ENCODE measurements at places on chromosomes 1 and 21.
A peak's percentile ranks its signal among the peaks of the same experiment; 100 is the strongest.

DNA sequence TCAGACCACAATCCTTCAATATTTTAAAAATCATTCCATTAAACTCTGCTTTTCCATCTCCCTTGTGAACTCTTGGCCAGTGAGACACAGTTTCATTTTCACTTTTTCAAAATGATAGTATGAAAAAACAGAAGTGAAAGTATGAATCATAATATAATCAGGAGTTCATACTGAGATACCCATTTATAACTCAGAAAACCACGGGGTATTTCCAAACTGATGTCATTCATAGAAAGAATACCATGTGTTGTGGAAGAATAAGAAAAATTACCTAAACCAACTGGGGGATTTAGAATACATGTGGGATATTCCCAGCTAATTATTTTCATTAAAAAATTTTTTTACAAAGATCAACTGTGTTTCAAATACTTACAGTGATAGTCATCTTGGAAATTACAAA is 149.9 kb downstream of the MRPL39 start:
- DNase-seq, result no peak

DNA sequence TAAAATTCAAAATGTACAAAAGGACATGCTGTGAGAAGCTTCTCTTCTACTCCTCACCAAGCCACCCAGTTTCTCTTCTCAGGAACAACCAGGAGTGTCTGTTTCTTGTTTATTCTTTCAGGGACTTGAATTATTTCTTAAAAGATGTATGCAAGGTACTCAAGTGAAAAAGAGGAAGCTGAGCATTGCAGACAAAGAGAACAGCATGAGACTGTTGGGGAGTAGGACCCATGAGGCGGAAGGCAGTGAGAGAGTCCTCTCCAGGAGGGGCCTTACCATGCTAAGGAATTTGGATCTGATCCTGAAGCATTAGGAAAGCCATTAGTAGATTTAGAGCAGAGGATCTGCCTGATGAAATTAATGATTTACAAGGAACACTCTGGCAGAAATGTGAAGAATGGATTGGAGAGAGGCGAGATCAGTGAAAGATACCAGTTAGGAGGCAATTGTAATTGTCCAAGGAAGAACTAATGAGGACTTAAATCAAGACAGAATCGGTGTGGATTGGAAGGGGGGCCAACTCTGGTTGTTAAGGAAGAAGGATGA is 14.7 kb upstream of the SSX2IP start:
- no peak for DNase-seq

DNA sequence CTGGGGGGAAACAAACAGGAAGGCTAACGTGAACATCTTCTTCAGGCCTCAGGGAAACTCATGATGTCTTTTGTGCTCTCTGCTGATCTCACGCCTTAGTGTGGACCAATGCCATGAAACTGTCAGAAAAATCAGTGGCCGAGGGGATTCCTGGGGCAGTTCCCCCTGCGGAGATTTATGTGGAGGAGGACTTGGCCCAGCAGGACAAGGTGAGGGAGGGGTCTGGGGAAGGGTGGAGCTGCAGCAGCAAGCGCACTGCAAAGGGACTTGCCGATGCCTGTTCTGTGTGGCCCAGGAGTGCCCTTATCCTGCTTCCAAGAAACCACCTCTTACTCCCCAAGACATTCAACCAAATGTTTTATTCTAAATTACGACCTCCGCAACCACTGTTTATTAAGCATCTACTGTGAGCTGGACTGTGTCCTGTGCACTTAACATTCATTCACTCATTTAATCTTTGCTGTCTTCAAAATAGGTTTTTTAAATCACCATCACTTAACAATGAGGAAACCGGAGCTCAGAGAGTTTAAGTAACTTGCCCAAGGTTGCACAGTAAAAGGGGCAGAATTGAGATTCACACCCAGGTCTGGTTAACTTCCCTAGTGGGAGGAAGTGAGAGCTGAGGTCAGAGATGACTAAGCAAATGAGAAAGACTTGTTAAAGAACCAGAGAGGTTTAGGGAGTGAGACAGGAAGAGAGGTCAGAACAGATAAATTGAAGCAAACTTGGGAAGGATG is 49.7 kb downstream of the FHAD1 start:
- no peak for DNase-seq

DNA sequence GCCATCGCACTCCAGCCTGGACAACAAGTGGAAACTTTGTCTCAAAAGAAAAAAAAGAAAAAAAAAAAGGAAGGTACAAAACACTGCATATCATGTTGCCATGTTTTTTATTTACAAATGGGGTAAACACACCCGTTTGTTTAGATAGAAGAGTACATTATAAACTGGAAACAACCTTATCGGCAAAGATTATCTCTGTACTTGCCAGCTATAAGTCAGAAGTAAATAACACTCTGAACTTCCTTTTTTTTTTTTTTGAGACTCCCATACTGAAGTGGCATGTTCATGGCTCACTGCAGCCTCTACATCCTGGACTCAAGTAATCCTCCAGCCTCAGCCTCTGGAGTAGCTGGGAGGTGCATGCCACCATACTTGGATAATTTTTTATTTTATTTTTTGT is 21.9 kb downstream of the USP48 start:
- DNase-seq, result no peak

DNA sequence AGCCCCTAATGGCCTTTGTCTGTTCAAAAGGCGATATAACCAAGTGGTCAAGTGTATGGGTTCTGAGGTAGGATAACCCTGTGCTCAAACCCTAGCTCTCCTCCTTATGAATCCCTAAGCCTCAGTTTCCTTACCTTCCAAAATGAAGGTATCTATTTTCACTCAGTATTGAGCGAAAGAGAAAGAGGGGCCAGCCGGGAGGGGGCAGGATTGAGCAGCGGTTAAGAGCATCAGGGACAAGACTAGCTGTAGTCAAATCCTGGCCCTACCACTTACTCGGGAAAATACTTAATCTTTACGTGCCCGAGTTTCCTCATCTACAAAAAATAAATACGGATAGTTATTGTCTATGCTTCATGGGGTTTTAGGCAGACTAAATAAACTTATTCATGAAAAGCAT is 25.7 kb downstream of the LY9 start:
- DNase-seq, result no peak

GRCh38 chr21:39599191-39599970 is 13.4 kb upstream of the B3GALT5 start:
- no peak for DNase-seq

GRCh38 chr1:23202263-23202749 is 15.0 kb downstream of the HTR1D start:
- DNase-seq, result no peak

GRCh38 chr21:44434936-44435635 is 20.2 kb upstream of the LRRC3 start:
- DNase-seq, result peak; percentile 8

DNA sequence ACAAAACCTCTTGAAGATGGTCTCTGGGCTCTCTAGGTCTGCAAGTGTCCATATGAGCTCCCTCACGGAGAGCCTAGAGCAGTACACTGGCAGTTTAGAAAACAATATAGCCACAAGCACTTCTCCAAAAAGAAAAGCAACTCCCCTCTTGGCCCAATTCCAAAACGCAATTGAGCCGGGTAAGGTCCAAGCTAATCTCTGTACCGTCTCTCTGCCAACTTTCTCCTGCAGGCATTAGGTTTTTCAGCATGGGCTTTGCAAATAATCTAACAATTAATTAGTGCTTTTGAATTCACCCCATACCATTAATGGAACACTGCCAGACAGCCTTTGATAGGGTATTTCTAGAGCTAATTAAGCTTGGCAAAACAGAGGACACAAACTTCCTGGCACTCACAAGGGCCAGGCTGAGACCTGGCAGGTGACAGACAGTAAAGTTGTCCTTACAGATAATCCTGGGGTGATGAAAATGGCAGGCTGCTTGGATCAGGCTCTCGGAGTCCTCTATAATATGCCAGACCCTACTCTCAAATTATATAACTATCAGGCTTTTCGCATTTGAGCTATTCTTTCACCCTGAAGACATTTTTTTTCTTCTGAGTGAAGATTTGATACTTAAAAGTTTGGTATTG is 39.8 kb downstream of the TGFBR3 start:
- DNase-seq, result no peak

DNA sequence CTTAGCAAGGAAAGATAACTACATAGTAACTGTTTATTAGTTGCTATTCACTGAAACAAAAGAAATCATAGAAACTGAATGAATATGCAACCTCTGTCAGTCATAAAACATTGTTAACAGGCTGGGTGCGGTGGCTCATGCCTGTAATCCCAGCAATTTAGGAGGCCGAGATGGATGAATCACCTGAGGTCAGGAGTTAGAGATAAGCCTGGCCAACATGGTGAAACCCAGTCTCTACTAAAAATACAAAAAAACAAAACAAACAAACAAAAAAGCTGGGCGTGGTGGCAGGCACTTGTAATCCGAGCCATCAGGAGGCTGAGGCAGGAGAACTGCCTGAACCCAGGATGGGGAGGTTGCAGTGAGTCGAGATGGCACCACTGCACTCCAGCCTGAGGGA is 44.1 kb downstream of the CRB1 start:
- DNase-seq, result no peak

DNA sequence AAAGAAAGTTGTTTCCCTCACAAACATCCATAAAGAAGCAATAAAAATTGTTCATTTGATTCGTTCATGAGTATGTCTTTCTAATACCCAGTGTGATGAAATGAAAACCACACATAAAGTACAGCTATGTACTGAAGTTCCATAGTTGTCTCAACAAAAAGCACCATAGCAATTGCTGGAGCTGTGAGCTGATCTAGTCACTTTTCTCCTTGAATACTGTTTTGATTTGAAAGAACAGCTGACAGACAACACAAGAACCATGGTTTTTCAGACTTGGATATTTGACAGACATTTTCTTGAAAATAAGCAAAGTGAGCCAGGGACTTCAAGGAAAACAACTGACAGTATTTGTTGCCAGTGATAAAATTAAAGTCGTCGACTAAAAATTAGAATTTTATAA is 237.1 kb upstream of the PLD5 start:
- DNase-seq, result no peak

DNA sequence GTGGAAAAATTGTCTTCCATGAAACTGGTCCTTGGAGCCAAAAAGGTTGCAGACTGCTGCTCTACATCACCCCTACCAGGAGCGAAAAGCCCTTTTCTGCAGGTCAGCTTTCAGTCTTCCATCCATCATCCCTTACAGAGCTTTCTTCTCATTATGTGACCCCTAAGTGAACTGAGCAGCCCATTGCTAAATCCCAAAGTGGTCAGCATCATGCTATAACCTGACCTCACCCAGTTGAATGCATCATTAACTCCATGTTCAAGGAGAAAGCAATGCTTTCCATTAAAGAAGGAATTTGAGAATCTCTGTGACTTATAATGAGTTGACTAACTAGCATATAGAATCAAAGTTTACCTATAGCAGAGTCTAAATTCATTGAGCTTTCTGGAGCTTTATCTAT is 10.4 kb upstream of the IL24 start:
- no peak for DNase-seq

GRCh38 chr1:167860231-167860923 is 53.6 kb downstream of the ADCY10 start:
- no peak for DNase-seq

- DNase-seq, result no peak
Observed at GRCh38 chr1:168608796-168609715, 32.7 kb downstream of the XCL1 start.

DNA sequence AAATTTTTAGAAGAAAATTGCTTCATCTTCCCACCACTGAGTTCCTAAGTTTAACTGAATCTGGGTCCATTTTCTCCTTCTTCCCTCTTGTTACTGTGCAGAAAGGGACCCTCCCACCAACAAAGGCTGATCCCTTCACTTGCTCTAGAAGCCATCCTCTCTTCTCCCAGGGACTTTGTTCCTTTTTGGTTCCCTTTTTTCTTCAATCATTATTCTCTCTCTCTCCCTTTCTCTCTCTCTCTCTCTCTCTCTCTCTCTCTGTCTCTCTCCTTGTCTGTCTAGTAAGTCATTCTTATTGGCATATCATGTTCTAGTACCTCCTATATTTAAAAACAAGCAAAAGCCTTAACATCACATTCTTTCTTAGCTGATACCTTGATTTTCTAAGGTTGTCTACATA is 31.7 kb upstream of the GADD45A start:
- no peak for DNase-seq

- no peak for DNase-seq
Observed at GRCh38 chr1:83000286-83000685, 998.6 kb downstream of the TTLL7 start.

- no peak for DNase-seq
Observed at GRCh38 chr1:34404804-34405203, 228.1 kb downstream of the C1orf94 start.

DNA sequence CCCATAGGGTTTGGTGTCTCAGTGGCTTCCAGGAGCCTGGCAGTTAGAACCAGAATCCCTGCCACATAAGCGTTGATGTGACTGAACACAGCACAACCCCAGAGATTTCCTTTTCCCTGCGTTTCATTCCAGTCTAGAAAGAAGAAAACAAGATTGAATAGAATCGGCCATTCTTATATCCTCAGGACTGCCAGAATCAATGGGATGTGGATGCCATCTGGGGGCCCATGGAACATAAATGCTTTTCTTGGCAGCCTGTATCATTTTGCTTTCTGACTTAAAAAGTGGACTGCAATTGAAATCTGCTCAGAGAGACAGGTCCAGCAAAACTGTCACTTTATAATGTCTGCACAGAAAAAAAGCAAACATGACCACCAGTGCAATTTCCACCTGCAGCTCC is 80.3 kb downstream of the DISC1 start:
- no peak for DNase-seq

DNA sequence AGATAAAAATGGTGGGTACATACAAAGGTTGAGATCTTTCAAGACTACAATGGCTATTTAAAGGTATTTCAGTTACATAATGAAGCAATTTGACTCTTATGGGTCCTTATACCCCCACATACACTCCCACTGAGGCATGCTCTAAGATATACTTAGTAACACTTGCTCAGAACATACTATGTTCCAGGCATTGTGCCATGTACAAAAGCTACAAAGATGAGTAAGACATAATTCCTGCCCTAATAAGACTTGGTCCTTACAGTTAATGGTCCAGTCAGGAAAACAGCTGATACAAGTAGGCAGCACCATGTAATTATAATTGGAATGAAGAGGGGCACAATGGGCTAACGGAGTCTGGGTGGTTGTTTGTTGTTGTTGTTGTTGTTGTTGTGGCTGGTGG is 166.7 kb upstream of the BEND5 start:
- DNase-seq, result no peak

GRCh38 chr1:107963601-107964335 is 1.2 kb downstream of the VAV3 start:
- DNase-seq, result no peak

- DNase-seq, result no peak
Observed at GRCh38 chr21:31286621-31287020, 57.4 kb downstream of the TIAM1 start.

- no peak for DNase-seq
Observed at GRCh38 chr1:79887059-79887458, 880.5 kb upstream of the ADGRL4 start.
